ENCODE measurements at places on chromosomes 12 and 14.

- no peak for DNase-seq
Observed at GRCh38 chr12:108667349-108667748, 33.7 kb upstream of the SELPLG start.

DNA sequence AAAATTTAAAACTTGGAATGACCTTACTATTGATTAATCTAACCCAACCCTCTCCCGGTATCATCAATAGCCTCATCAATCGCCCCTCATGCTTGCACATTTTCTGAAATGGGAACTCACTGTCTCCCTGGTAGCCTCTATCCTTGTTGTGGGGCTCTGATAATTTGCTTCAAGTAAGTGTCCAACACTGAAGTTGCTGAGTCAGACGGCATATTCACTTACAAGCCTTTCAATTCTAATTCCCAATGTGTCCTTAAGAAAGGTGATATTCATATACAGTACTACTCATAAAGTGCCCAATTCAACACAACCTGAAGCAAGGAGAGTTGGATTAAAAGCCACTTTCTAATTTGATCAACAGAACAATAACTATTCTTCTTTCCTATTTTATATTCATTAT lies 1146.1 kb upstream of the TMEM132C start:
- DNase-seq = no peak

DNA sequence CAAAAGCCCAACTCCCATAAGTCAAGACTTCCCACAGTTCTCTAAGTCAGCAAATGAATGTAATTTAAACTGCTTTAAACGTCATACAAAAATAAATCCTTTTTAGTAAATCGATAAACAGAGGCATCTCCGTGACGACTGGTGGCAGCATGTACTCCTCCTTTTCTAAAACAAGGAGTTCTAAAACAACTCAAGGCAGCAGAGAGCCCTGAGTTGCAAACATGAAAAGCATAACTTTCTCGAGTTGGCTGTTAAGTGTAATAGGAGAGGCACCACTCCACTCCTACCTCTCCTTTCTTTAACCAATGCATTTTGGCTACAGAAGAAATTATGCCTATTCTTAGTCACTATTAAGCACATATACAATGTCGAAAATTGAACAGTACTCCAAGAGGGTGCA lies 22.0 kb downstream of the LTBR start:
- DNase-seq = no peak

GRCh38 chr12:48000878-48001504 lies 3.3 kb downstream of the COL2A1 start:
- no peak for DNase-seq

GRCh38 chr12:100895192-100895591 lies 100.6 kb downstream of the ANO4 start:
- no peak for DNase-seq

DNA sequence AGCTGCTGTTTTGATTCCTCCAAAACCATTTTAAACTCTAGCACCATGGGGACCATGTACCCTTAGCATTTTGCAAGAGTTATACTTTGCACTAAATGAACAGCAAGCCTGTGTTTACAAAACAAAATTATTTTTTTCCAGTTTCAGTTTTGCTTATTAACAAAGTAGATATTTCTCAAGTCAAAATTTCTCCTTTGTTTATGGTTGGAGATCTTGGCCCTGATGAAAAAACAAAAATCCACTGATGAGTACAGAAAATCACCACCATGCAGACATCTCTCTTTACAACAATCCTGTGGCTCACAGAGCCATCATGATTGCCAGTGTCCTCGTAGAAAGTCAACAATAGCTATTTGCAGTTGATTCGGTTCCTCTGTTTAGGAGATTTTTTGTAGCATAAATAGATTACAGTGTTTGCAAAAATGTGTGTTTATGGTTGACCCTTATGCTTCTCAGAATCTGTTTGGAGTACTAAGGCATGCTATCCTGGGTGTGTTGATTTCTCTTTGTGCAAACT lies 201.1 kb upstream of the NUDT4 start:
- DNase-seq = no peak

DNA sequence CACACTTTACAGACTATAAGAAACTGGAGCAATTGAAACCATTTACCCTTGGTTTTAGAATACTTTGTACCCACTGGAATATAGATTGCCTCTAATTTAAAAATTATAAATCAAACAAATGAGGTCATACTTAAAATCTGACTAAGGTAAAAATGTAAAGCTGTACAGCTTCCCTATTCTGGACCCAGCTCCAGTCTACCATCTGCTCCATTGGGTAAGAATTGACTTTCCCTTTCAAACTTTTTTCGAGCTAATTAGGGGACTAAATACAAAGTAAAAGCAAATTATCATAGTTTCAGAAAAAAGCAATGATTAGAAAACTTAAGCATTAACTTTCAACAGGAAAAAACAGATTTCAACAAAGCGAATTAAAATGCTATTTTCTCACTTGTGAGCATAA lies 4.3 kb downstream of the KRR1 start:
- no peak for DNase-seq

DNA sequence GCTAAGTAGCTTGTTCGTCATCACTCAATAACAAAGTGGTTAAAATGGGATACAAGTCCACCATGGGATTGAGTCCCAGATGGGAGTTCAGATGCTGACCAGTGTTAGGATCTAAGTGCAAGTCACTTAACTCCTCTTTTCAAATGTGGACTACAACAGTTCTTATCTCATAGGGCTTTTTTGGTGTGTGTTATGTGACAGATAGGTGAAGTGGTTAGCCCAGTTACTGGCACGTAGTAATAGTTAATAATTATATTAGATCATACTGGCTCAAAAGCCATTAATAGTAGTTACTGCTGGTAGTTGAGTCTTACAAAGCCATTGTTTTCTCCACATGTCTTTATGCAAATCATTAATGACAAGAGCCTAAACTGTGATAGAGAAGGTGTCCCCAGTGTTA lies 73.2 kb downstream of the RCOR1 start:
- no peak for DNase-seq

- DNase-seq = no peak
Observed at GRCh38 chr12:71371122-71371521, 68.5 kb upstream of the LGR5 start.

DNA sequence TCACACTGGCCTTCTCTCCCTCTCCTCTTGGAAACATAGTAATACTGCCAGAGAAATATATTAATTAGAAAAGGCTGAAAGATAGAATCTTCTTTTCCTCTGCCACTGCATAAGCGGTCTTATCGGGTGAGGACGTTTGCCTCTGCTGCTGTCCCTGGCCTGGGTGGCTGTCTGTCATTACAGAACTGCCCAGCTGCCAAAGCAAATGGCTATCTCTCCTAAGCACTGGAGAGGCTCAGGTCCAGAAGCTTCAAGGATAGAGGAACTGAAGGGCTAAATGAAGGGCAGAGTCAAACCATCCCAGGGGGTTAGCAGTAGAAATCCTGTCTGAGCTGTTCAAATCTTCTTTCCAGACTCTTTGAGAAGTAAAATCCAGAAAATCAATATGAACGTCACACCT lies 198.6 kb upstream of the CAND1 start:
- no peak for DNase-seq

DNA sequence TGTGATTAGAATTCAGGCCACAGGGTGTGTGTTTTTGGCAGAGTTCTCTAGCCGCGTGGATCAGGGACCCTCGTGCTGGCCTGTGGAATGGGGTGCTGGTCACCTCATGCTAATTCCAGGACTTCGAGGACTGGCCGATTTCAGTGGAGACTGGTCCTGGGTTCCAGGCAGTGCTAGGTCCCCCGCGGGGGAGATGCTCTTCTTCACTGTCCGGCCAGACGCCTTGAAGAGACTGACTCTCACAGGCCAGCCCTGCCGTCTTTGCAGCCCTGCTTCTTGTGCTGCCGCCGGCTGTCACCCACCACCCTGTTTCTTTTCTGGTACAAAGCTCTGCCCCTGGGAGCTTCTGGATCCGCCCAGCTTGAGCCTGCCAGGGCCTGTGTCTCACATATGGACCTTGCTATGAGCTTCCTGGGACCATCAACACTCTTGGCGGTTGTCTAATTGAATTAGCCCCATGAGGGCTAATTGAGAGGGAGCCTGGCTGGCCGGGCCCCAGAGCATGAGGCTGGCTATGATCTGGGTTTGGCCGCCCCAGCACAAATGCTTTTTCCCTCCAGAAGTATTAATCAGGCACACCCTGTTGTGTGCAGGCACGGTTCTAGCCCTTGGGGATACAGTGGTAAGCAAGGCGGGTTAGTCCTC lies 8.2 kb downstream of the MLXIP start:
- no peak for DNase-seq

- no peak for DNase-seq
Observed at GRCh38 chr14:44374906-44375305, 132.2 kb downstream of the FSCB start.

DNA sequence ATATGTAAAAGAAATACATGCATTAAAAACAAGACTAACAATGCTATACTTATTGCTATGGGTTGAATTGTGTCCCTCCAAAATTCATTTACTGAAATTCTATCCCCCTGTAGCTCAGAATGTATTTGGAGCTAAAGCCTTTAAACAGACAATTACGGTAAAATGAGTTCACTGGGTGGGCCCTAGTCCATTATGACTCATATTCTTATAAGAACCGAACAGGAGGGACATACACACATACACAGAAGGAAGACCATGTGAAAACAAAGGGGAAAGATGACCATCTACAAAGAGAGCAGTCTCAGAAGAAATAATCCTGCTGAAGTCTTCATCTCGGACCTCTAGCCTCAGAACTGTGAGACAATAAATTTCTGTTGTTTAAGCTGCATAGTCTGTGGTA lies 77.1 kb upstream of the ANKS1B start:
- no peak for DNase-seq

DNA sequence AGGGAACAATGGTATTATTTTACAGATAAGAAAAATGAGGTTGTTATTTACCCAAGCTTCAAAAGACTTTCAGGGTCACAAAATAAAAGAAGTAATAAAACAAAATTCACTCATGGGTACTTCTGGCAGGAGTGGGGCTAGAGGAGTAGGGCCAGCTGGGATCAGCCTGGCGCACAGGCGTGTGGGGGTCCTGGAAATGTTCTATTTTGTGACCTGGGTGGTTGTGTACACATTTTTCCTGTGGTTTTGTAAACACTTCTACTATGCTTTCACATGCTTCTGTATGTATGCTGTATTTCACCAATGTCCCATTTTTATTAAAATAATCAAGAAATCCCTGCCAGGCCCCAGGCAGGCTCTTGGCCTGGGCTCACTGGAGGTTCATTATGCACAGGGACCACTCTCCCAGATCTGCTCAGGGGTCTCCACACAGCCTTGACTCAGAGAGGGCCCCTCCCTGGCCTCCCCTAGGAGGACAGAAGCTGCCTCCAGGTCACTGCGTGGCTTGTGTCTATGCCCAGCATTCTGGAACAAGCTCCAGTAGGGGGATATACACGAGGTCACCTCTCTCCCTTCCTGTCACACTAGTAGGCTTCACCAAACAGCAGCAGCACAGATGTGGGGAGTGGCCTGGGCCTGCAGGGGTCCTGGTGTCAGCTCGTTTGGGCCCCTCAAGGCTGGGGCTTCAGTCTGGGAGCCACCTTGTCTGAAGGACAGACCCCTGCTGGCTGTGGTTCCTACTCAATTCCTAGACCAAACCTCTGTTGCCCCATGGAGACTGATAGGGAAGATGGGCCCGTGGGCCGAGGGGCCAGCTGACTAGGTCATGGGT lies 37.8 kb downstream of the ANAPC7 start:
- DNase-seq = no peak

GRCh38 chr12:6620137-6620884 lies 13.1 kb upstream of the CHD4 start:
- DNase-seq = no peak

DNA sequence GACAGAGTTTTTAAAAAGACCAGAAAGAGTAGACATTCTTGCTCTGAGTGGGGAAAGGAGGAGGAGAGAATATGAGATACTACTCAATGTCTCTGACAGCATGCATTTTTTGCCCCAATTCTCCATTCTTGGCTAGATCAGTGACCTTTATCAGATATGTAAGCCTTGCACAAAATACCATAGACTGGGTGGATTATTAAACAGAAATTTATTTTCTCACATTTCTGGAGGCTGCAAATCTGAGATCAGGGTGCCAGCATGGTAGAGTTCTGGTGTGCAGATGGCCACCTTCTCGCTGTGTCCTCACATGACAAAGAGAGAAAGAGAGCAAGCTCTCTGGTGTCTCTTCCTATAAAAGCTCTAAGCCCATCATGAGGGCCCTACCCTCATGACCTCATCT lies 38.6 kb downstream of the ANKS1B start:
- DNase-seq = no peak

GRCh38 chr12:107884769-107885694 lies 110.5 kb downstream of the ASCL4 start:
- DNase-seq = peak; percentile 3

- no peak for DNase-seq
Observed at GRCh38 chr12:124730455-124730932, 133.2 kb downstream of the SCARB1 start.

- DNase-seq = no peak
Observed at GRCh38 chr14:82438436-82438835, 904.8 kb upstream of the SEL1L start.

DNA sequence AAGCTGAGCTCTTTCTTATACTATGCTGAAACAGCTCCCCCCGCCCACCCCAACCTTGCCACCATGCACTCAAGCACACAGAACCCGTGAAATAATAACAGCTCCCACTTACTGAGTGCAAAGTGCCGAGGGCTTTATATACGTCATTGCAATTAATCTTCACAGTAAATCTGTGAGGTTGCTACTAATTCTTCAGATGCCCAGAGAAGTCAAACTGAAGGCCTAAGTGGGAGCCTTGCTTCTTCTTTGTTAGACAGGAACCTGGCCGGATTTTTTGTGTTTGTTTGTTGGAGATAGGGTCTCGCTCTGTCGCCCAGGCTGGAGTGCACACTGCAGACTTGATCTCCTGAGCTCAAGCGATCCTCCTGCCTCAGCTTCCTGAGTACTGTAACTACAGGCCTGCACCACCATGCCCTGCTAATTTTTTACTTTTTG lies 34.0 kb downstream of the VCPKMT start:
- no peak for DNase-seq

Data from stimulated activated CD4-positive, alpha-beta T cell treated with anti-CD3 and anti-CD28 coated beads, Interleukin-1b, Interleukin-23, amount 100 ng/mL, for 4 hours (primary cell).